ENCODE measurements at places on chromosomes 12 and 14.
A peak's percentile ranks its signal among the peaks of the same experiment; 100 is the strongest.

DNA sequence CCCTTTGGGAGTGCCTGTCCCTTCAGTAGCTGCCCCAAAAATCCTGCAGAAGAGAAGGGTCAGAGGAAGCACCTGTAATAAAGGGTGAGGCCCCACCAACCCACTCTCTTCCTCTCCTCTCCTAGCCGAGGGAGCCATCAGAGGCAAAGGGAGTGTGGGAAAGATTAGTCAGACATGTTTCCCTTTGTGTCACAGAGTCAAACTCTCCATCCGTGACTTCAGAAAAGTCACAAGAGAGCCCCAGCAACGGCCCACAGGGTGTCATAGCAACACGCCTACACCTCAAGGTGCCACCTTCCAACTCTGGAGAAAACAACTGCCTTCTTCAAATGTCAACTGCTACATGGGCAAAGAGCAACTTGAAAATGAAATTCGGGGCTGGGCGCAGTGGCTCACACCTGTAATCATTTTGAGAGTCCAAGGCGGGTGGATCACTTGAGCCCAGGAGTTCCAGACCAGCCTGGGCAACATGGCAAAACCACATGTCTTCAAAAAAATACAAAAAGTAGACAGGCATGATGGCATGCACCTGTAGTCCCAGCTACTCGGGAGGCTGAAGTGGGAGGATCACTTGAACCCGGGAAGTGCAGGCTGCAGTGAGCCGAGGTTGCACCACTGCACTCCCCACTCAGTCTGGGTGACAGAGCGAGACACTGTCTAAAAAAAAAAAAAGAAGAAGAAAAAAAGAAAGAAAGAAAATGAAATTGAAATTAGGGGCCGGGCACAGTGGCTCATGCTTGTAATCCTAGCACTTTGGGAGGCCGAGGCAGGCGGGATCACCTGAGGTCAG is 17.7 kb upstream of the CD27 start:
- DNase-seq = peak; percentile 91

DNA sequence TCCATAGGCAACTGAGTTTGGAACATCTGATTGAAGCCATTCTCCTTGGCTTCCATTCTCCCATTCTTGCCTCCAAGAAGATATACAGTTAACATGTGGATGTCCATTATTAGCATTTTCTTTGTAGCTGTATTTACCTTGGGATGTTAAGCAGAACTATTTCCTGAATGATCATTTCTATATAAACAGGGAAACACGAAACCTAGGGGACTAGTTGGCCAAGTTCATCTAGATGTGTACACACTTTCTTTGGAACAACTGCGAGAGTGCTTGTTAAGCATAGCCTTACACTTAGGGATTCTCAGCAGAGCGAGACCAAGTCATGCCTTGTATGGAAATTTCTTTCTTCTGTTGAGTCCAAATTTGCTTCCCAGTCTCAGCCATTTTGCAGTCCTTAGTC is 42.1 kb downstream of the DRAM1 start:
- no peak for DNase-seq

DNA sequence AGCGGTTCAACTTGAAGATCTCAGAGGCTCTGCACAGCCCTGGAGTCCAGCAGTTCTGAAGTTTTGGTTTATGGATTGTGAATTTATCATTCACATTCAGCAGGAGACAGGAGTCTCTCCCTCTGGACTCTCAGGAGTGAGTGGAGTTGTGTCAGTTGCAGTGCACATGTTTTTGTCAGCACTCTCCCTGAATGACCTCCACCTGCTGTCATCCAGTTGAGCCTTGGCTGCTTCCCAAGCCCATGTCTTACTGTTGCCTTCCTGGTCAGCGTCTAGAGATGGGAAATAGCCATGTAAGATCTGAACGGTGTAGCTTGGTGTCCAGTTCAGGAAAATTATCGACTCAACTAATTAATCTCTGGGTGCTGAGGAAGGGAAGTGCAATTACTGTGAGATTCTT is 133.2 kb downstream of the PRKCH start:
- no peak for DNase-seq

DNA sequence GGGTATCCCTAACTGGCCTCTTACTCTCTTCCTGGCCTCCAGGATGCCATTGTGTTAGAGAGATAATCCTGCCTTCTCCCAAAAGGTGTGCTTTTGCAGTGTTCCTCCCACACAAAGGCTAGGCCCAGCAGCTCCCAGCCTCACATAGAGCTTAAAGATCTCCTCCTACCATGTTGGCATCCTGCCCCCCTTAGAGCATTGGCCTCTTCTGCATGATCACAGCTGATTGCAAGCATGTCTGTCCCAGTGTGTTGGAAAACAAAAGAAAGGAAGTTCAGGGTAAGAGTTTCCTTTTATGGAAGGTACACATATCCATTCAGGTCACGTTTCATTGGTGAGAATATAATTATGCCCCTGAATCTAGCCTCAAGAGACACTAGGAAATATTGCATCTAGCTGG is 405.4 kb downstream of the TMTC2 start:
- DNase-seq = no peak

GRCh38 chr14:104146651-104147345 is 8.4 kb downstream of the KIF26A start:
- no peak for DNase-seq

GRCh38 chr12:128266541-128267130 is 334 bp upstream of the TMEM132C start:
- DNase-seq = no peak

DNA sequence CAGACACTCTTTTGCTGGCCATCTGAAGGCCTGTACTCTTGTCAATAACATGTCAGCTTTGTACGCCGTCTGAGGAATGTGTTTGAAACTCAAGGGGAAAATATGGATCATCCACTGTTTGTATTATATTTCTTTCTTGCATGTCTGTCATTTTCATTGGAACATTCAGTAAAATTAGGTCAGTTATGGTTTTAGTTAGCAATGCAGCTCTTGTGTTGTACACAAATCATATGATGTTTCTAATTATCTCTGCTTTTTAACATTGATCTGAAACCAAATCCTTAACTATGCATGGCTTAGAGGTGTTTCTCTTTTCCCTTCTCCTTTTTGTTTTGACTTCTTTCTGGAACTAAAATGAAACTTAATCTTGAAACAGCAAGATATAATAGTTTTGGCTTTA is 333.6 kb upstream of the PRICKLE1 start:
- no peak for DNase-seq

- DNase-seq = no peak
Measured at GRCh38 chr14:88518592-88519512, 36.0 kb downstream of the PTPN21 start.

GRCh38 chr12:3201339-3202051 is 124.3 kb downstream of the TSPAN9 start:
- no peak for DNase-seq

GRCh38 chr14:98189062-98189461 is 1082.9 kb downstream of the BCL11B start:
- no peak for DNase-seq

GRCh38 chr14:102344485-102344884 is 18.2 kb downstream of the CINP start:
- DNase-seq = no peak

DNA sequence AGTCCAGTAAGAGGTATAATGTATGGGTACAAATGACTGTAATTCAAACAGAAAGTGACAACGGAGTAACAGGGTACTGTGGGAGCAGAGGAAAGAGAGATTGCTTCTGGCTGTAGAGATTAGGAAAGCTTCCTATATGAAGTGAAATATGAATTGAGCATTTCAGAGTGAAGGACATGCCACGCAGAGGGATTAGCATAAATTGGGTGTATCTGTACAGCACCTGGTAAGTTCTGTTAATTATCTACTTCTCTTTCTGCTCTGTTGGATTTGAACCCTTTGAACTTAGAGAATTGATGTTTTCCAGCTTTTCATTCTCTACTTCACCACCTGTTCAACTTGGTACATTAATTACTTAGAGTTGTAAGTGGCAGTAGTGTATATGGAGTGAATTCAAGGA is 8.8 kb downstream of the STK38L start:
- no peak for DNase-seq

DNA sequence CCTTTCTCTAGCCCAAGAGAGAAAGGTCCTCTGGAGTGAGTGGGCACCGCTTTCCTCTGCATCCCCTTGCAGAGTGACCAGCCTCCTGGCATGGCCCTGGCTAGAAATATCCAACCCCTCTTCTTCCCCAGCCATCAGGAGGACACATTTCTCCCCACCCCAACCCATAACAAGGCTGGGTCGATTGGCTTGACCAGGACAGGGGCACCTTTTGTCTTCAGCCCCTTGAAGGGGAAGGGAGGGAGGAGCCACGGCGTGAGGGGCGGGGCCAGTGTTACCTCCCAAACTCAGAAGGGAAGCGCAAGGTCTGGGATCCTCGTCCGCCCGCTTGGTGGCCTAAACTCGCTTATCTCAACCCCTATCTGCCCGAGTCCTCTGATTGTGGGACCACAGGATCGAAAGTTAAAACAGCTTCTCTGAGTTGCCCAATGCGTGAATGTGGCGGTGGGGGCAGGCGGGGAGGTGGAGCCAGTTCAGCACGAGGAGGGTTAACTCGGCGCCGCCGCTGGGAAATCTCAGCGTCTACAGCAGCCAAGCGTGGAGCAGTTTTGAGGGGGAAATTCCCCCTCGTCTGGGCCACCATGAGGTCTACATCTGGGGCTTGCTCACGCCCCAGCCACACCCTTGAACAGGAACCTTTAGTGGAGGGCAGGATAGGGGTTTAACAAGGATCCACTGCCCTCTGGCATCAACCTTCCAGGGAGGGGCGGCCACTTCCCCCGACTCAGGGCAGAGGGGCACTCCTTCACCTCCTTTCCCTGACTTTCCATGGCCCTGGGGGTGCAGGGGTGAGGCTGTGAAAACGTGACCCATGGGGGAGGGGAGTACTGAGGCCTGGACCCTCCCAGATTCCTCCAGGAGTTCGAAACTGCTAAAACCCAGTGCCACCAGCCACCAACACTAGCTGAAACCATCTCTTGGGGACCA is 795 bp downstream of the STAT6 start:
- DNase-seq = peak; percentile 74

GRCh38 chr12:119363037-119363436 is 28.5 kb downstream of the CCDC60 start:
- DNase-seq = no peak

- DNase-seq = no peak
Measured at GRCh38 chr12:76037130-76038103, 5.8 kb upstream of the PHLDA1 start.

GRCh38 chr14:32984241-32984930 is 45.7 kb downstream of the NPAS3 start:
- DNase-seq = no peak

GRCh38 chr12:103505371-103506236 is 9.8 kb upstream of the C12orf42 start:
- no peak for DNase-seq

DNA sequence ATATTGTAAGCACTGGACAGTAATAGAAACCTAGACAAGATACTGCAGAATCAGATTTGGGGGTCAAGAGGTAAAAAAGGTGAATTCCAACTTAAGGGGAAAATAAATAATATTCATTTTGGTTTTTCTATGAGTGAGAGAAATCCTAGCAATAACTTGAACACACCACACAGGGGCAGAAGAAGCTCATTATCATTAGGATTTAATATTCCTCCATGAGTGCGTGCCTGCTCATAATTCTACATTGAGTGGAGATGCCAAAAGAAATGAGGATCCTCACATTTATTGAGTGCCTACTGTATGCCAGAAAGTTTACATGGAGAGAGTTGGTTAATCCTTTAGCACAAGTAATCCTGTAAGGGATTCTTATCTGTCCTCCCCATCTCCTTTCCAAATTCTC is 40.5 kb upstream of the C14orf132 start:
- no peak for DNase-seq

DNA sequence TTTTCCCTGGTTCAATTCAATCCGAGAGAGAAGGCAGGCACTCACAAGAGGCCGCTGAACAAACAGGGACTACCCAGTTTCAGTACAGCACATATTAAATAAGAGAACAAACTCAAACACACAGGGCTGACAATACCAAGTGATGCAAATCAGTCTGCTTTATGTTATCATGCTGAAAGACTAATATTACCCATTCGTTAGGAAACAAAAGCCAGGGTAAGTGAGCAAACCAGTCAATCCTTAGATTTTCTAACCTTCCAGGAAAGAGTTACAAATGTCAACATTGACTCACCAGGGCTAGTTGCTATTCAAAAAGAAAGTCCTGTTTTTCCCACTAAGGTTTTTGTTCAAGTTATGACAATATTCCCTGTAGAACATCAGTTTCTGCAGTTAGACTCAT is 246.2 kb downstream of the C12orf42 start:
- DNase-seq = no peak

- no peak for DNase-seq
Measured at GRCh38 chr12:49933796-49934195, 16.7 kb upstream of the AQP2 start.

- DNase-seq = no peak
Measured at GRCh38 chr14:22200977-22201605, 387.9 kb downstream of the DAD1 start.

DNA sequence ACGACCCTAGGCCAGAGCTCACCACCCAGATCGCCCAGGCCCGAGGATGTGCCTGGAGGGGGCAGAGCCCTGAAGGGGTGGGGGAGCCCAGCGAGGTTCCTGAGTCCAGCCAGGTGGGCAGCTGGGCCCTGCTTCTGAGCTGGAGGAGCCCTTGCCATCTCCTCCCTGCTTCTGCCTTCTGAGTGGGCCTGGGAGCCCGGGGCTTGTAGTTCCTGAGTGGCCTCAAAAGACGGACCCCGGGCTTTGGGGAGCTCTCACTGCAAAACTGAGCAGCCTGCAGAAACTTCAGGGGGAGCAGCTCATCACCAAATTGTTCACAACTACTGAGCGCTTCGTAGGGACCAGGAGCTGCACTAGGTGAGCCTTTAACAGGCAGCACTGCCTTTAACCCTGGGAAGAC is 112.1 kb downstream of the NCOR2 start:
- no peak for DNase-seq

GRCh38 chr12:34033628-34034296 is 11.5 kb downstream of the ALG10 start:
- no peak for DNase-seq

DNA sequence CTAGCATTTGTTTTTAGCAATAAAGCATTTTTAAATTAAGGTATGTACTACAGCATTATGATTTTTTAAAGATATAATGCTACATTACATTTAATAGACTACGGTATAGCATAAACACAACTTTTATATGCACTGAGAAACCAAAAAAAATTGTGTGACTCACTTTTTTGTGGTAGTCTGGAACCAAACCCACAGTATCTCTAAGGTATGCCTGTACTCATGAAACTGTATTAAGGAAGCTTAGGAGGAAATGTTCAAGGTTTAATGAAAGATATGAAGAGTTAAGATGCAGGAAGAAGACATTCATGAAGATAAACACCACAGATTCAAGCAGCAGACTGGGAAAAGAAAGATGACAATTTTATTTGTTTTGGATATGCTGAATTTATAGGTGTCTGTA is 51.7 kb downstream of the PPP1R12A start:
- DNase-seq = no peak

GRCh38 chr12:121770813-121771625 is 22.5 kb downstream of the RHOF start:
- no peak for DNase-seq

- no peak for DNase-seq
Measured at GRCh38 chr12:95789126-95790032, 1.2 kb downstream of the NTN4 start.

Measured in activated CD4-positive, alpha-beta T cell treated with anti-CD3 and anti-CD28 coated beads, Interleukin-2, amount 50 U/mL, for 4 hours (primary cell).